ENCODE measurements at places on chromosomes 1 and 21.

DNA sequence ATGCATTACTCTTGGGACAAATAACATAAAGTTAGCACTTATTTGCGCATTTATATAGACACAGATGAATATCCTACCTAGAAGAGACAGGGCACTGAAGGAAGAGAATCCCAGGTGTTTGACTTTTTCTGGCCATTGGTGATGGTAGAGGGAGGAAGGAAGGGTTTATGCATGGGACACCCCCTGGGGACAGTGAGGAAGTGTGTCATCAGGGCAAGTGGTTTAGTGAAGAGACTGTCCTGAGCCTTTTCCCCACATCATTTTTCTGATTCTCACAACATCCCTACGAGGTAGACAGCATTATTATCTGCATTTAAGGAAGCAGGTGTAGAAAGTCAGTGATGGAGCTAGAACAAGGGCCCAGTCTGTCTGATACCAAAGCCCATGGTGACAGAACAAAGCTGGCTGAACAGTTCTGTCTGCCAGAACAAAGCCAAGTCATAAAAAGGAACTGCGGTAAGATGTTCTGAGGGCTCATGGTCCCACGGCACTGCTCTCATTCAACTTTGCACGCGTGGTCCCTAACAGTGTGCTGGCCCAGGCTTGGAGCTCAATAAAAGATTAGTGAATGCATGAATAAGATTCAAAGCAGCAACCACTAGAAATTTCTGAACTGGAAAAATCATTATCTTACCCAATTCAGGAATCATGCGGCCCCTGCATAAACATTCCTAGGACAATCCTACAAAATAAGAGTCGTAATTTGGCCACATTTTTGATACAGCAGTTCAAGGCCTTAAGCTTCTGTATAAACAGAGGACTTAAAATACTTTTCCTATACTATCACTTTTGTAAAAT, 12.2 kb upstream of the CDC42BPA start:
- no peak for DNase-seq

GRCh38 chr1:81799939-81800694, 617 bp upstream of the ADGRL2 start:
- no peak for DNase-seq

- DNase-seq, result no peak
Observed at GRCh38 chr1:21643624-21644023, 25.5 kb downstream of the RAP1GAP start.

GRCh38 chr1:3636531-3636930, 11.7 kb downstream of the TPRG1L start:
- no peak for DNase-seq

GRCh38 chr1:114756009-114756892, 1.5 kb downstream of the CSDE1 start:
- DNase-seq, result no peak

GRCh38 chr21:27408826-27409225, 441.9 kb upstream of the ADAMTS5 start:
- no peak for DNase-seq

GRCh38 chr1:168466092-168466713, 77.6 kb downstream of the XCL2 start:
- DNase-seq, result no peak

DNA sequence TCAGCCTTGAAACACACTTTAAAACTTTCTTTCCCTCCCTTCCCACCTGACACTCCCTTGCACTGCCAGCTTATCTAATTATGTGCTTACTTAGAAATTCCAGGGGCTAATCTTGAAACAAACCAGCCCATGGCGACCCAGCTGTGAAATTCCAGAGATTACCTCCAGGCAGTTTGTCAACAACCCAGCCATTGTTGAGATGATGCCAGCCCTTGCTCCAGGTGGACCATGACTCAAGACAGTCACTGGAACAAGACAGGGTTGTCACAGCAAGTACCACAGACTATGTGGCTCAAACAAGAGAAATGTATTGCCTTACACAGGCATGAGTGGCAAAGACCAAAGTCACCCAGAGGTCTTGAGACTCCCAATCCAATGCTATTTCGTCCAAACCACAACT, 7.9 kb downstream of the FYB2 start:
- DNase-seq, result no peak

DNA sequence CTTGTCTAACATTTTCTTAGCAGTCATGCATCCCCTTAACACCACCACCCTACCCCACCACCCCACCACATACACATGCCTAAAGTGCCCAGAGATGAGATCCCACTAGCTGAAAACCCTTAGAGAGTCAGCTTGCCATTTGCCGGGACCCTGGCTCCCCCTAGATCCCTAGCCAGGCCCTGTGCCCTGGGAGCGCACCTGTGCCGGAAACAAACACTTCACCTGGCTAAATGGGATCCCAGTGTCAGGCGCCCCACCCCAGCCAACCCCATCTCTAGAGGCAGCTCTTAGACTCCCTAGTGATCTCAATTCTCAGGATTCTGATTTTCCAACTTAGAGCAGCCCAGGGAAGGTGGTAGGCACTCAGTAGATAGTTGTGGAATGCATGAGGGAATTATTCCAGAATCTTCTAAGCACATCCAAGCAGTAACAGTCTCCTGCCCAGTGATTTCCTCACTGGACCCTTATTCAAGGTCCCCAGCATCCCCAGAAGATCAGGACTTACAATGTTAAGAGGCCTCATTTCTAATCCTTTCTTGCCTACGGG, 105.2 kb downstream of the LAMC2 start:
- no peak for DNase-seq

- peak; percentile 11 for DNase-seq
Observed at GRCh38 chr1:77687519-77687906, 5.1 kb upstream of the ZZZ3 start.

DNA sequence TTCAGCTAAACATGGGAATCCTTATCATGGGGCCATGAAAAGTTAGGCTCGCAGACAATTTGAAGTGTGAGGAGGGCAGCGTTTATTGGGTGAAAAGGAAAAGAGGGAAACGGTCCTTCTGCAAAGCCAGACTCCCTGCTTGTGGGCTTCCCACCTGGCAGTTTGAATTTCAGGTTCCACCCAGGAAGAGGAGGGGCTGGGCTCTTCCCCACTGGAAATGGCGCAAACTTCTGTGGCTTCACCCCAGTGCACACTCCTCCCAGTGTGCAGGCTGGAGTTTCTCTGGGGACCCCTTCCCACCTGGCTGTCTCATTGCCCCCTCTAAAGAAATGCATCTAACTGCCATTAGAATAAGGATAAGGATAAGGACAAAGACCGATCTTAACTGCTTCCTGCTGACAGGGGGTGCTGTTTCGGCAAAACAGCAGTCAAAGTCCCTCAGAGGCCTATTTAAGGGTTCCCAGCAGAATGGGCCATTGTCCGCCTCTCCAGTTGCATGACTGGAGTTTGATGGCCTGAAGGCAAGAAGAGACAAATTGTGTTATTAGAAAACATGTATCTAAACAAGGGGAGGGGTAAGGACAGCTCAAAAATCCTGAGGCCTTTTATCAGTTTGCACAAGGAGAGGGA, 20.4 kb downstream of the AIM2 start:
- DNase-seq, result no peak

DNA sequence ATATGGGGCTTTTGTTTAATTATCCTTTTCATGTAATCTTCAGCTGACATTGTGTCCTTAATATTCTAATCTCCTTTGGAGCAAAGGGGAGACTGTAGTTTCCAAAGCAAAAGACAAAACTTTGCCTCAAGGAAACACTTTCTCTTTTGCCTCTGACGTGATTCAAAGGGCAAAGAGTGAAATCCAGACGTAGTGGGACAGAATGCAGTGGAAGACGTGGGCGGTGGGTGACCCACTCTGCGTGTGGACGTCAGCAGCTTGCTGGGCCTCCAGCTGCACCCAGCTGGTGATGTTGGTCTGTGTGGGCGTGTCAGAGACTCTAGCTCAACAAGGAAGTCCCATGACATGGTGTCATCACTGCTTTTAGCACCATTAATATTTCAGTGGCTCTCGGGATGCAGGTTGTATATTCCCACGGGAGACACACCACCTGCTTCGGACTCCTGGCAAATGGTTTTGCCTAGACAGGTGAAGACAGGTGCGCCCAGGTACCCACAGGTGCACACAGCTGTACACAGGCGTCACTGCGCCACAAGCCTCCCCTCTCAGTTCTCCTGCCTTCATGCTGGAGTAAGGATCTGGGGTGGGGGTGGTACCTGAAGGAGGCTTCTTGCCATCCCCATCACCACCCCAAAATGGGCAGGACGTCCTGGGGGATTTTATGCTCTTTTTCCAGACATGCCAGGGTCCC, 292.1 kb upstream of the VAMP3 start:
- DNase-seq, result no peak

GRCh38 chr1:167679714-167680113, 42.1 kb upstream of the MPZL1 start:
- no peak for DNase-seq

GRCh38 chr1:22263359-22263758, 120.5 kb upstream of the WNT4 start:
- DNase-seq, result no peak

DNA sequence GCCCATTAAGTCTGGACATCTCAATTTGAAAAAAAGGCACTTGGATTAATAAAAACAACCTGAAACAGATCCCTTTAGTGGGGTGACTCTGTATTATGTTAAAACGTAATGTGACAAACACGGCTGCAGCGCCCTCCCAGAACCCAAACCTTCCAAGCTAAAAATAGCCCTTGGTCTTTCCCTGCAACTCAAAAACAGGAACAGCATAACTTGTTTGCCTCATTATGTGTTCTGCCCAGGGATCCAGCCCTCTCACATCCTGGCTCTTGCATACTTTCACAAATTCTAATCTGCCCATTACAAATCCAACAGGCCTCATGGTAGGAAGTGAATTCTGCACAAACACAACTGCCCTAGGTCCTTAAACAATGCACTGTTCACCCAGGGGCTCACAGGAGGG, 94.7 kb upstream of the GADD45A start:
- DNase-seq, result peak; percentile 4

- peak; percentile 56 for DNase-seq
Observed at GRCh38 chr1:109509176-109510134, at the start of gene AMIGO1. Gene AMIGO1 (minus strand): TSS chr1:109509727. CDS start chr1:109508912, 815 bp downstream.

- DNase-seq, result no peak
Observed at GRCh38 chr1:237065903-237066302, 23.9 kb downstream of the RYR2 start.

DNA sequence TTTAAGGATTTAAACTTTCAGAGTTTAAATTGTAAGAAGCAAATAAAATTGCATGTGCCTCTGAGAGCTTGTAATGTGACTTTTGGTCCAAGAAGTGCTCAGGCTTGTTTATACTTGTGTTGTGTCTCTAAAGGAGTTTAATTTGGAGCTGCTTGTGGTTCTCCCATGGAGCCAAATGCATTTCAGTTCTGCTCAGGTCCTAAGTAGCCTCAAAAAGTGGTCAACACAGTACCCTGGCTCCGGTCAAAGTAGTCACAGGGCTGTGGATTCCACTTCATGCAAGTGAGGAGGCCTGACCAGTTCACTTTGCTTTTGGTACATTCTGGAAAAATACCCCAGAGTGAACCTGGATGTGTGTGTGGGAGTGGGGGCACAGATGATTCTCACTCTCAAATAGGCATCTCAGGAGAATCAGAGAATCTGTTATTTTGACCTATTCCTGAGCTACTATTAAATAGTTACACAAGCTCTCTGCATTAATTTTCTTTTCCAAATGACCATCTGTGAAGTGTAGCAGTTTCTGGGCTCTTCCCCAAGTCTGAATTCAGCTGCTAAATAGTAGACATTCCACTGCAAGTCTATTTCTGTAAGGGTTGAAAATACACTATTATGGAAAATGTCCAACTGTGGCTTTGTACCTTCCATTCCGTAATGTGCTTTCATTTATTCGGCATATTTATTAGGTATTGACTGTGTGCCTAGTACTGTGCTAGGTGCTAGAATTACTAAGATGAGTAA, 31.7 kb upstream of the AGO1 start:
- no peak for DNase-seq

- DNase-seq, result peak; percentile 44
Observed at GRCh38 chr1:38586993-38587646, 272.5 kb downstream of the RRAGC start.

DNA sequence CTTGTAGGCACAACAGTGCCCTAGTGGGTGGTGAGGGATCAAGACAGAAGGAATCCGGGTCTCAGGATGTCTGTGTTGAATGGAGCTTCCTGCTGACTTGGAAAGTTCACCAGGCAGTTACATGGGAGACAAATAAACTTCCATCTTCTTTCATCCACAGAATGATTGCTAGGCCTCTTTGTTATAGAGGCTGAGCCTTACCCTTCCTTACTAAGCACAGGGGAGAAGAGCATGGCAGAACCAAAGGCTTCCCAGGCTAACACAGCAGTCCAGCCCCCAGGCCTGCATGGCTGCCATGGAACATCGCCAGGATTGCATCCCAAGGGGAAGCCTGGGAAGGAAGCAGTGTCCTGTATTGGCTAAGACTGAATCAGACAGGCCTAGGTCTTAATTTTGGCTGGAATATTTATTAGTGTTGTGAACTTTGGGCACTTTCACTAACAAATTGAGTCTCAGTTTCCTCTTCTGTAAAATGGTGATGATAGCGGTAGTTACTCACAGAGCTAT, 18.7 kb downstream of the HEYL start:
- no peak for DNase-seq

DNA sequence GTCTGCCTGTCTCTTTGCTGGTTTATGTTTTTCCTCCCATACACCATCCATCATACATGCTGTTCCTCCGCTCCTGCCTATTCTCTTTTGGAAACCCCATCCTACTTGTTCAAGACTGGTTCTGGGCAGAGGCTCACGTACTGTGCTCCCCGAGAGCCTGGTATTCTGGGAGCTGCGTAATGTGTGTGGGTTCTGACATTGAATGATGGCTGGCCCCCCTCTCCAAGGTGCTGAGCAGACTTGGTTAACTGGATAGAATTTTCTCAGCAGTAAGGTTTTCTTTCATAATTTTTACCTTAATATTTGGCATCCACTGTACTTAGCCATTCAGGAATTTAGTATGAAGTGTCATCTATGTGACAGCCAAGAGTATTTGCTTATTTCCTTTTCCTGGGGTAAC, 26.6 kb downstream of the COQ8A start:
- no peak for DNase-seq

- no peak for DNase-seq
Observed at GRCh38 chr1:56533621-56534020, 45.7 kb downstream of the PLPP3 start.

GRCh38 chr1:231218078-231218477, 22.9 kb upstream of the GNPAT start:
- DNase-seq, result no peak

DNA sequence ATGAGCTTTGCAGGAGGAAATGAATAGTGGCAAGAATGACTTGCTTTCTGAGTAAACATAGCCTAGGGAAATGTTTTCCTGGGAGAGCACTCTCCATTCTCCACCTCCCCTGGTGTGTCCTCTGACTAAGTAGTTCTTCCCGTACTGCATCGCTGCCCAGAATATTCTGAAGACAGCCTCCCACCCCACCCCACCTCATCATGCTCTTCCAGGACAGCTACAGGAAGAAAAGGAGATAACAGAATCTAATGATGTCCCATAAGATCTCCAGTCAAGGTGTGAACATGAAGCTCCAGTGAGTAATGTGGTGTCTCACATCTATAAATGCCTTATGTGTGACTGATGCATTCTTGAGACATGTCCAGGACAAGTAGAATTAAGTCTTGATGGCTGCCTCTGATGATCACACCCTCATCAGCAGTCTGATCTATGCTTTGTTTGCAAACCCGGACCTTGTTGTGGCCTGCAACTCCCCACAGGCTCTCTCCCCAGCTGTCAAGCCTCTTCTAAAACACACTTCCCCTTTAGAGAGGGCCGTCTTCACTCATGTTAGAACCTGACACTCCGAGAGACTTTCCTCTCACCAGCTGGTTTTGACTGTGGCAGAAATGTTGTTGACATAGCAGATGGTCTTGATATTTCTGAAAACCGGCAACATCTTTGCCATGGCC, 183.0 kb downstream of the CYYR1 start:
- no peak for DNase-seq

All from CD4-positive, alpha-beta T cell treated with Interleukin-1 beta for 1 hour (primary cell).